ENCODE measurements at places on chromosomes 7 and 10.

DNA sequence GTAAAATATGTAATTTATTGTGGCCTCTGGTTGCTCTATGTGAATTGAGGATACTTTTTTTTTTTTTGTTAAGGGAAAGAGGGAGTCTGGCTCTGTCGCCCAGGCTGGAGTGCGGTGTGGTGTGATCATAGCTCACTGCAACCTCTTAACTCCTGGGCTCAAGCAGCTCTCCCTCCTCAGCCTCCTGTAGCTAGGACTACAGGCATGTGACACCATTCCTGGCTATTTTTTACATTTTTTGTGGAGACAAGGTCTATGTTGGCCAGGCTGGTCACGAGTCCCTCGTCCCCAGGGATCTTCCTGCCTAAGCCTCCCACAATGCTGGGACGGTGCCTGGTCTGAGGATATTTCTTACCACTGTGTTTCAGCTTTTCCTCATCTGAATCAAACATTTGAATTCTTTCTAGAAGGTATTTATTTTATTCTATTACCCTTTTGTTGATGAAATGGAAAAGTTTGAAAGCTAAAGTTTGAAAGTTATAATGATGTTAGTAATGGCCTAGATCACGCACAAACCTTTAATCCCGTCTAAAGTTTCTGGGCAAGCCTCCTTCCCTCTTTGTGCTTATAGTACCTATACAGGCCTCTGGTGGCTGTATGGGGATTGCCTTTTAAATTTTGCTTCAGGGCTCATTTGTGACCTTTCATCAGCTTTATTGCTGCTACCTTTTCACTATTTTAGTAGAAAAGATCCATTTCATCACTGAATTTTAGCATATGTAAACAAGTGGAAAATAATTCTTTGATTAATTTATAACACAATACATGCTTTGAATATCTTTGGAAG is 2.0 kb downstream of the IFRD1 start:
- peak; percentile 43 for DNase-seq

DNA sequence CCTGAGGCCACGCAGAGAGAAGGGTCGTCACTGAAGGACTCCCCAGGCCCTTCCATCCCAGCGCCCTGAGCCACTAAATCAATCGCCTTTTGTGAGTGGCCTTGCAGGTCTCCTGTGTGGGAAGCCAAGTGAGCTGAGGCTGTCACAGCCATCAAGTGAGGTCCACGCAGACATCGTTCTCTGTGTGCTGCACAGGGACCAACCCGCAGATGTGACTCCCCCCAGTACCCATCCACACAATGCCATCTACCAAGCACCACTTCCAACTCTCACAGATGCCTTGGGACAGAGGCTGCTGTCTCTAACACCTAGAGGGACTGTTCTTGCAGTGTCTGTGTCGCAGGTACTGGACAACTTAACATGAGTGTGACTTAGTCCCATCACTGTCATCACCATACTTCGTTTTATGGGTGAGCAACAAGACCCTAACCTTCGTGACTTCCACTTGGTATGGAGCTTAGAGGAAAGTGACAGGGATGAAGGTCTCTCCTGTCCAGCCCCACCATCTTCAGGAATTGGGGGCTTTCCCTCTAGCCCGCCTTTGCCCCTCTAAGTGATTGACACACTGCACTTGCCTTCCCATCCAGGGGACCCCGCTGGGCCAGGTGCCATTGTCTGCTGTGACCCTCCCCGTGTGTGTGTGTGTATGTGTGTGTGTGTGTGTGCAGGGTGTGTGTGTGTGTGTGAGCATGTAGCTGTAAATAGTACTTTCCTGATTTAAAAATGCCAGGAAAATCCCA is 51.4 kb upstream of the TMEM72 start:
- no peak for DNase-seq

- no peak for DNase-seq
Observed at GRCh38 chr10:124676416-124677062, 67.6 kb downstream of the FAM53B start.

- DNase-seq: peak; percentile 97
Observed at GRCh38 chr10:32413513-32413912, 32.4 kb upstream of the CCDC7 start.

GRCh38 chr10:6494936-6495592 is 85.0 kb downstream of the PRKCQ start:
- DNase-seq: no peak

GRCh38 chr7:117458977-117459583 is 20.7 kb upstream of the CFTR start:
- DNase-seq: peak; percentile 35

GRCh38 chr10:6819301-6819700 is 239.2 kb upstream of the PRKCQ start:
- DNase-seq: no peak

GRCh38 chr10:58393317-58393716 is 8.1 kb downstream of the TFAM start:
- DNase-seq: no peak

- DNase-seq: no peak
Observed at GRCh38 chr10:42697926-42698325, 59.6 kb upstream of the ZNF33B start.

DNA sequence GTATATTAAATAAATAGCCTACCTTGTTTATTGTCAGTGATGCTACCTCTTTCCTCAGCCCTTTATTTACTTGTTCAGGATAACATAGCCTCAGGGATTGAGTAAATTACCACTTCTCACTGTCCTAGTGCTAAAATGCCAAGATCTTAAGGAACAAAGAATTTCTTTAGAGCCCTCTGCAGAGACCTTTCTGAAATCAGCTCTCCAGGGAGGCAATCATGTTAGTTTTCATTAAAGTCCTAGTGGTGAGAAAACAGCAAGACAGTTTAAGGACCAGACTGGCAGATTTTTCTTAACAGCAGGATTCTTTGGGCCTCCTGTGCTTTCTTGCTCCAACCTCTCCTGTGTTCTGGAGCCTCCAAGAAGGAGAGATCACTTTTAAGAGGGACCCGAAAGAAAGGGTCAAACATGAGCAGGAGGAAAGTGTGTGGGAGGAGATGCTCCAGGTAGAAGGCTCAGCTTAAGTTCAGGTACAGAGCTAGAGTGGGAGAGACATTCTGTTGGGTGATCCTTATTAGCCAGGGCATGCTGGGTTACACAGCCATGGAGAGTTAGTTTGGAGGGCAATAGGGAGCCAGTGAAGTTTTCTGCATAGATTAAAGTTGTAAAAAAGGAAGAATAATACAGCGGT is 1.2 kb upstream of the PLCE1 start:
- peak; percentile 50 for DNase-seq

DNA sequence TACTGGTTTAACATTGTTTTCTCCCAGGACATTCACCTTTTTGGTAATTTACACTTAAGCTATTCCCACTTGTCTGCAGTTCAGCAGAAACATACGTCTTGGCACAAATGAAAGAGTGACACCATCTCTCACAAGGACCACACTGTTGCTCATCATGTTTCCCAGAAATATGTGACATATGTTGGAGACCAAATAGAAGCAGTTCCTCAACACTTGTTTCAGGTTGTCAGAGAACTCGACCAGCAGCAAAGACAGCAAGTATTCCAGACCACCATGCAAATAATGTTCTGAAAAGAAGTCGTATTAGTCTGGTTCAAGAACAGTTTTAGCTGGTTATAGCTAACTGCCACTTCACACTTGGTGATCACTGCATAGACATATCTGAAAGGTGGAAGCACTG is 81.3 kb upstream of the KLF6 start:
- no peak for DNase-seq

GRCh38 chr7:41010418-41010817 is 692.5 kb downstream of the INHBA start:
- no peak for DNase-seq

DNA sequence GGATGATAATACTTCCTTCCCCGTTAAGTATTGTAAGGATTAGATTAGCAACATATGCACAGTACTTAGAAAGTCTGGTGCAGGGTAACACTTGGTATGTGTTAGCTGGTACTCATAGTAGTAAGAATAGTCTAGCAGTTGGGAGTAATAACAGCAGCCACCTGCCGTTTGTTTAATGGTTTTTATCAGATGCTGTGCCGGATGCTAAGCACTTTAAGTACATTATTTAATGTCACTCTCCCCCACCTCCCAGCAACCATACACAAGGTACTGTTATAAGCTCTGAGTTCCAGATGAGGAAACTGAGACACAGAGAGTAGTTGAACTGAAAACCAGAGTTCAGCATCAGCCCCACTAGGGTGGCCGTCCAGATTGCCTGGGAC is 60.1 kb downstream of the ZMIZ1 start:
- DNase-seq: no peak

DNA sequence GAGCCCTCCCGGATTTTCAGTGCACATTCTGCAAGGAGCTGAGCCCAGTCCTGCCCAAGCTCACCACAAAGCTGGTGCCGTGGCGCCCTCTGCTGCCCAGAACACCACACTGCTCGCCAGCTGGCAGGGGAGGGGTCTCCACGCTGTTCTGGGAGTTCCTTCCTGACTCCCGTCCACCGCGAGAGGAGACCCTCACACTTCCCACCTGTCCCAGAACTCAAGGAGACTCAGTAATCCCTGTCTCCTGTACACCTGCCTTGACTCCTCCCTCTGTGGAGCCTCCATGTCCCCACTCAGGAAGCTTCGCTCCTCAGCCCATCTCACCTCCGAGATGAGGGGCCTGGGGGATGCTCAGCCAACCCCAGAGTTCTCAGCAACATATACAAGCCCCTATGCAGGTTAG is 11.3 kb downstream of the C10orf105 start:
- no peak for DNase-seq

DNA sequence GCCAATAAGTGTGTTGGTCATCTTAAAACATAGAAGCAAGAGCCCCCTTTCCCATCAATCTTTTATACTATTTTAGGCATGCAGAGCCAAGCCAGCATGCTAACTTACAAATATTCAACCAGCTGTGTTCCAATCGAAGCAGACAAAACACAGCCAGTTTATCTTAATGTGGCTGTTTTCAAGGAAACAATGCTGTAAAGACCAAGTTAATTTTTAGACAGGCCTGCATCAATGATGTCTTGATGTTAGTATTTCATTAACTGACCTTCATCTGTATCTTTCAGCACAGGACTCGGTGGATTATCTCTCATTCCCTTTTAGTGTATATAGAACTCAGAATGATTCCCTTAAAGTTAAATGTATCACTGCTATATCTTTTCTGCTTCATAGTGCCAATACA is 262.0 kb upstream of the ZWINT start:
- DNase-seq: no peak

DNA sequence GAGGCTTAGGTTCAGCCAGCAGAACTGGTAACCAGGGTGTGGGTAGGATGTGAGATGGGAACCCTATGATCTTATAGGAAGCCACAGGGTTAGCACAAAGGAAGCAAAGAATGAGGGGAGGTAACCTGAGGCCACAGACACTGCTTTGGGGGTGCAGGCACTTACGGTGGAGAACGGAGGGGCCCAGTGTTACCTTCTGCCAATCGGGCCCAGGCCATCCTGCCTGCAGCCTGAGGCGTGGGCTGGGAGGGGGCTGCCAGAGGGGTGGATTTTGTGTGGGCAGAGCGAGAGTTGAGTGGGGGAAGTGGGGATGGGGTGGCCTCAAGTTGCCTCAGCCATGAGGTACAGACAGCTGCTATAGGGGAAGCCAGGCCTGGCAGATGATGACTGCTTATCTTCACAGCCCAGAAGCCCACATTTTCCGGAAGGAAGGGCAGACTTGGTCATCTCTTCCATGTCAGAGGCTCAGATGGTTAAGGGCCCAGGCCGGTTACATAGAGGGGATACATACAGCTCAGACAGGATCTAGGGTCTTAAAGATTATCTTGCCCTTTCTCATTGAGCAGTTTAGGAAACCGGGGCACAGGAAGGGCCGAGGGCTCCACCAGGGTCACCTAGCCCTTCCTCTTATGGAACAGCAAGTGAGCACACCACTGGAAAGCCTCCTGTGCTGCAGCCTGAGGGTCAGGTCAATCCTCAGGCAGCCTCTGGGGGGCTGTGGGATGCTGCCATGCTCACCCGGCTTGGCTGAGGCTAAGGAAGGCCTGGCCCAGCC is 24.4 kb upstream of the VSIR start:
- no peak for DNase-seq

DNA sequence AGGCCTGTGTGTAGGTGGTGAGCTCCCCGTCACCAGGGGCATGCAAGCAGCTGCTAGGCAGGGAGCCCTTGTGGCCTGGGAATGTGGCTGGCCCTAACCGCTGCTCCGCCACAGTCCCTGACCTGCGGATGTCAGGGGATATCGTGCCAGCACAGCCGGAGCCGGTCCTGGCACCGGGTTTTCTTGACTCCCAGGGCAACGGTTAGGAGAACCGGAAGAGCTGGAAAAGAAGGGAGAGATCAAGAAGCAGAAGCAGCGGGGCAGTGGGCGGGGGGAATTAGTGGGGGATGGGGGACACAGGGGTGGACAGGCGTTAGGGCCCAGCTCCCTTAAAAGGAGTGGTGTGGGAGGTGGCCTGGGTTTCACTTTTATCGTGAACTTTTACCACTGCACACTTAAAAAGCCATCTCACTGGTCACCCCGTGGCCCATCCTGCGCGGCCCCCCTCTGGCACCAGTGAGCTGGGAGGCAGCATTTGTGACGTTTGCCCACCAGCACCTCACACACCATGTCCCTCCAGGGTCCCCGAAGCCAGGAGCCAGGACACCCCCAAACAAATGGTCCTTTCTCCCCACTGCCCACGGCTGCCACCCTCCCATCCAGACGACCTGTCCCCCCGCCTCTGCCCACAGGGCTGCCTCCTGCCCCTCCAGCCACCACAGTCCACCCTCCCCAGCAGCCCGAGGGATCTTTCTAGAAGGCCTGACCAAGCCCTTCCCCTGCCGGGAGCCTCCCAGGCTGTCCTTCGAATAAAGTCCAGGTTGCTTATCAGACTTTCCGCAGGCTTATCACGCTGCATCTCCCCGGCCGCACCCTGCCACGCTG is 1.8 kb upstream of the MICALL2 start:
- DNase-seq: peak; percentile 37

- DNase-seq: no peak
Observed at GRCh38 chr10:93248583-93249227, 175.0 kb downstream of the CYP26A1 start.

- no peak for DNase-seq
Observed at GRCh38 chr7:2258661-2259365, 16.8 kb downstream of the NUDT1 start.

DNA sequence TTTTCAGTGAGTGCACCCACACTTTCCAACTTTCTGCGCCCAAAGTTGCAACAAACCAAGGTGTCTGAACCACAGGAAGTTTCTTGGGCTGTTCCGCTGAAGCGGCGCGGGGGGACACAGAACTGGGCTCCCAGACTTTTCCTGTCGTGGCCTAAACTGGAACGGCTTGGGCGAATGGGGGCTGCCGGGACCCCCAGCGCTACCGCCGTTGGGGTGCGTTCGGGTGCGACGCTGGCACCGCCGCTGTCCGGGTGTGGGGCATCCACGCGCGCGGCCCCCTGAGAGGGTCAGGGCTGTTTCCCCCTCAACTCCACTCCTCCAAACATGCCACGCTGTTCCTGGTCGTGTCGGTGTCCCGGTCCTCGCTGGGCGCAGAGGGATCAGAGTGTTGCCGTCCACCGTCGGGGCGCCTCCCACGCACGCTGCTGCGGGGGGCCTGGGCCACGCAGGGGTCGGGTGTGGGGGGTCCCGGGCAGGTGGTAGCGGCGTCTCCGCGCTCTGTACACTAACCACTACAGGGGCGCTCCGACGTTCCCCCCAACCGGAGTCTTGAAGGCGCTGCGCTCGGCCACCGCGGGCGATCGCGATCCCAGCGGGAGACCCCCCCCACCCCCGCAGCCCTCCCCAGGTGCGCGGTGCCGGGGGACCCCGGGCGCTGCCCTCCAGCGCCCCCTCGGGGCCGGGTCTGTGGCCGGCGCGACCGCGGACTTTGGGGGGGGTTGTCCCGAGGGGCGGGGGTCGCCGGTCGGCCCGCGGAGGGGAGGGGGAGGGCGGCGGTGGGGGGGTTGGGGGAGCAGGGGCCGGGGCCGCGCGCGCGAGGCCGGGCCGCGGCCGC is 2.2 kb upstream of the CUX1 start:
- no peak for DNase-seq

Data from astrocyte of the spinal cord (primary cell).